ENCODE measurements at places on chromosomes 4 and X.

DNA sequence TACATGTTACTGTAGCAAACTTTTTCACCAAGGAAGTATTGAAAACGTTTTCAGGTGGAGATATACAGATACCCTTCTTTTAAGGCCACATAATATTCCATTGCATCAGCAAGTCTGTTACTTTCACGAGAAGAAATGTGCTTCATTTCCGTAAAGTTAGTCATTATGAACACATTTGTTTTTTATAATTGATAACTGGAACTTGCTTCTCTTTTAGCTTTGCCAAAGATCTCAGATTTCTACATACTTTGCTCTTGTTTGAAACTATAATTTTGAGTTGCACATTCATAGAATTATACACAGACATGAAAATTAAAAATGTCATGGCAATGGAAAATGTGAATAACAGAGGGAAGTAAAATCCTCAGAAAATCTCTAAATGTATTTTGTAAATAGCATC, 128.7 kb upstream of the GIMD1 start:
- no peak for DNase-seq

- no peak for DNase-seq
Observed at GRCh38 chr4:23105759-23106370, 413.1 kb downstream of the GBA3 start.

DNA sequence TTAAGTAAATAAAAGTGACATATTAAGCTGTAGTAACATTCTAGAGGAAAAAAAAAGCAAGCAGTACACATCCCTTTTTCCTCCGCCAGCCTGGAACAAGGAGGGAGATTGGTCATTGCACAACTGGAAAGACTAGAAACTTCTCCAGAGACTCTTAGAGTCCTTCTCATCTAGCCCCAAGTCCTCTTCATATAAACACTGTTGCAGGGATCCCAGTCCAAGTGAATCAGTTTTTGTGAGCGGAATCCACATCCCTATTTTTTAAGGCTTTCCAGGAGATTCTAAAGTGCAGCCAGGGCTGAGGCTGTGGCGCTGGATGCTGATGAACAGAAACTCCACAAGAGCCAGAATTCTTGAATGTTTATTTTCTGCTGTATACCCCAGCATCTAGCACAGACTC, 23.8 kb downstream of the REELD1 start:
- no peak for DNase-seq

DNA sequence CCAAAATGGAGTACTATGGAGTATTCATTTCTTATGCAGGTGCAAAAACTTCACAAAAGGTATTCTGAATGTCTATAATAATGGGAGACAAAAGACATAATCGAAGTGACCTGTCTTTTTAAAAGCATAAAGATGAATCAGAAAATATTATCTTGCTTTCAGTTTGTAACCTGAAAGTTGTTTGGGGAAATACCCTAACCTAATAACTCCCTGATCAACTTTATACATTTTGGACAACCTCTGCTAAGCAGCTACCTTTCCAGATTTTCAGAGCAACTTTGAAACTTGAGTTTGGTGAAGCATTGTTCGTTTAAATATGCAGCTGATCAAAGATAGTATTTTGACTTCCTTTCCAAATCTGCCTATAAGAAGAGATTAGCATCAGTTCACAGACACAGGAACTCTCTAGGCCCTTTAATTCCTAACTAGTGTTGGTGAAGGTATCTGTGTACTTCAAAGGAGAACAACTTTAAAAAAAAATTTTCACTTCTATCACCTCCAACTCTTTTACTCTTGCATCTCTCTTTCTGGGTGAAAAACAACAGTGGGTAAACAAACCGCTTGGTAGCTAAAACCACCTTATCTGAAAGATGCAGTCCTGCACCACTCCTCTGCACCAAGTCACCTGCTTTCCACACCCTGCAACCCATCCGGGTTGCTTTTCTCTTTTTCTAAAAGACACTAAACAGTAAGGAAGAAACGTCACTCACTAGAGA, 26.5 kb downstream of the CD40LG start:
- peak; percentile 54 for DNase-seq

- no peak for DNase-seq
Observed at GRCh38 chrX:2664502-2664901, 26.6 kb upstream of the CD99 start.

GRCh38 chrX:17007134-17007768, 60.8 kb downstream of the REPS2 start:
- no peak for DNase-seq

GRCh38 chr4:74037076-74037955, 1.2 kb downstream of the CXCL3 start:
- no peak for DNase-seq

- no peak for DNase-seq
Observed at GRCh38 chrX:110557864-110558263, 199.2 kb downstream of the RTL9 start.

DNA sequence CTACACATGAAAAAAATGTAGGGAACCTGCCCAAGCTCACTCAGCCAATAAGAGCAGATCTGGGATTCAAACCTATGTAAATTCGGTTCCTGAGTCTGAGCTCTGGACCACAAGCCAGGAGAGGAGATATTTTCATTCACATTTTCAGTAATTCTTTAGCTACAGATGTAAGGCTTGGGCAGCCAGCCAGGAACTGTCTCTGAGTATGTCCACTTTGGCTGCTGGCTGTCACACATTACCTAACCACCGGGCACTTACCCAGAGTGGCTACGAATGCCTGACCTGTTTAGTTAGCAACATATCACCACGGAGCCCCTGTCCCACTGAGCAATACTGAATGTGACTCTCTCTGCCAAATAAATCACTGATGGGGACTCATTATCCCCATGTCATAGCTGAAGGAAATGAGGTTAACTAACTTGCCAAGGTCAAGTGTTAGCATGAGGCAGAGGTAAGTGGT, 15.3 kb downstream of the USP46 start:
- no peak for DNase-seq

- no peak for DNase-seq
Observed at GRCh38 chrX:107736781-107737531, 38.6 kb downstream of the TSC22D3 start.

GRCh38 chr4:158809611-158810486, 41.0 kb downstream of the FNIP2 start:
- DNase-seq = no peak

DNA sequence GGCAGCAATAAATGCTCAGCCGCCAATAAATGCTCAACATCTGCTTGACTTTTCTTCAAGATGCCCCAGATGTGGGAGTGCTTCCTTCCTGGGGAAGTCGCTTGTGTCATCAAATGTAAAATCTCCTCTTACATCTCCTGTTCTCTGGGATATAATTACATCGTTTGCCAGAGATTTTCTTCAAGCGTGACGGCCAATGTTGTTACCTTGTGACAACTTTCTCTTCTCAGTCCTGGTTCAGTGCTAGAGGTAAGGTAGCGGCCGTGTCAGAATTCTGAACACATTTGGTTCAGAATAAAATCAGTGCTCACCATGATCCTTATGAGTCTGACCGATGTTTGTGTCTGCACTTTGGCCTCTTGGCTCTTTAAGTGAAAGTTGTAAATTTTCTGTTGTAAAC, 102.5 kb downstream of the ASMT start:
- DNase-seq = no peak

DNA sequence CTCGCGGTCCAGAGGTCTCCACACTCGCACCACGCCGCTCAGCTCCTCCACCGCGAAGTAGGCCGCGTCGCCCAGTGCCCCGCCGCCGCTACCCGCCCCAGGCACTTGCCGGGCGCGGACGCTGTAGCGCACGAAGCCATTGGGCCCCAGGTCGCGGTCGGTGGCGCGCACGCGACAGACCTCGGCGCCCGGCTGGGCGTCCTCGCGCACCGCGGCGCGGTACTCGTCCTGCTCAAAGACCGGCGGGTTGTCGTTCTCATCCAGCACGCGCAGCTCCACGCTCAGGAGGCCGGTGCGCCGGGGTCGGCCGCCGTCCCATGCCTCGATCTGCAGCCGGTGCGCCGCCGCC, 1.4 kb downstream of the DCHS2 start:
- DNase-seq = no peak

DNA sequence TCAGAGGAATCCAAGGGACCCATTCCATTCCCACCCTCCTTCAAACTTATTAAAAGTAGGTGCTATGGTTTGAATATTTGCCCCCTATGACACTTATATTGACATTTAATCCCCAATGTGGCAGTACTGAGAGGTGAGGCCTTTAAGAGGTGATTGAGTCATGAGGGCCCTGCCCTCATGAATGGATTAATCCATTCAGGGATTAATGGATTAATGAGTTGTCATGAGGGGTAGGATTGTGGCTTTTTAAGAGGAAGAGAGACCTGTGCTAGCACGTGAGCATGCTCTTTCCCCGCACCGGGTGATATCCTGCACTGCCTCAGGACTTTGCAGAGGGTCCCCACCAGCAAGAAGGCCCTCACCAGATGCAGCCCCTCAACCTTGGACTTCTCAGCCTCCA, 50.1 kb downstream of the IRF2 start:
- no peak for DNase-seq

DNA sequence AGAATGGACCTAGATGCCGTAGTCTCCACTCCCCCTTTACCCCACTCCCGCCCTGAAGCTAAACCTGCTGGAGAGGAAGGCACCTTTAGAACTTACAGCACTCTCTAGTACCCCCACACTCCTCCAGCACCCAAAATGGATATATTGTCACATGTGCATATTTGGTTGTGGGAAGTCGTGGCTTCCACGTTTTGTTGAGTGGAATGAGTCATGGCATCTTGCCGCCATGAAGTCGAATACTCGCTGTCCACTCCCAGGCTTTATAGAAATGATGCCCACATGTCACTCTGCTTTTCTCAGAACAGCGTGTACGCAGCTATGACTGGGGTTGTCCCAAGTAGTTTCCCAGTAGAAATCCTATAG, 545 bp downstream of the ABCE1 start:
- DNase-seq = no peak

DNA sequence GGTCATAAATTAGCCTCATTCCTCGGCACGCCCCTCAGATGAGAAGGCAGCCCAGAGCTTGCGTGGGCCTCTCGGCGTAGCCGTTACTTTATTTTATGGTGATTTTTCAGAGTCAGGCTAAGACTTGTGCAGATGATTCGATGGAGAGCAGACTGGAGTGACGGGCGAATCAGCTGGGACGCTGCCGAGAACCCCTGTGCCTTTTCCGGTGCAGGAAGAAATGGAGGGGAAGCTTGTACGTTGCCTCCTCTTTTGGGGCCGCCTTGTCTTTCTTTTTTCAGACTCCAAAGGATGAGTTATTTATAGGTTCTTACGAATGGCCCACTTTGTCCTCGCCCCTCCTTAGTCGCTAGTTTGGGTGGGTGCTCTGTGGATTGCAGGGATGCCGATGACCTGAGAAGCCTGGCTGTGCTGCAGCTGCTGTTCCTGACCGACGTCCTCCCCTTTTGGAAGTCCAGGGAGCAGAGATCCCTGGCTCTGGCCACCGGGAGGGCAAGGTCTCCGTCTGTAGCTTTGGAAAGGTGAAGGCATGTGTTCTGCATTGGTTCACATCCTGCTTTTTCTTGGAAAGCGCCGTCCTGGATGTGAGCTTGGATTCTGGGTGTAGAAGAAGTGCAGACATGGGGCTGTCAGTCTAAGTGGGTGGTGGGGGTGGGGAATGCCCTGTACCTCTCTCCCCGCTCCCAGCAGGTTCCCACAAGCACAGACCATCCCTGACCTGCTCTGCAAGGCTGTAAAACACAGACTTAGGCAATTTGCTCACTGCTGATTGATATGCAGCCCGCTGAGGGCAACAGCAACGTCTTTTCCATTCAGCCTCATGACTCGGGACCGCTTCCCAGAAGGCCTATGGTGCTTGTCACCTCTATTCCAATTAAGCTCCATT, 9.3 kb downstream of the SORCS2 start:
- DNase-seq = no peak

- DNase-seq = no peak
Observed at GRCh38 chr4:72340803-72341431, 228.1 kb downstream of the ADAMTS3 start.

DNA sequence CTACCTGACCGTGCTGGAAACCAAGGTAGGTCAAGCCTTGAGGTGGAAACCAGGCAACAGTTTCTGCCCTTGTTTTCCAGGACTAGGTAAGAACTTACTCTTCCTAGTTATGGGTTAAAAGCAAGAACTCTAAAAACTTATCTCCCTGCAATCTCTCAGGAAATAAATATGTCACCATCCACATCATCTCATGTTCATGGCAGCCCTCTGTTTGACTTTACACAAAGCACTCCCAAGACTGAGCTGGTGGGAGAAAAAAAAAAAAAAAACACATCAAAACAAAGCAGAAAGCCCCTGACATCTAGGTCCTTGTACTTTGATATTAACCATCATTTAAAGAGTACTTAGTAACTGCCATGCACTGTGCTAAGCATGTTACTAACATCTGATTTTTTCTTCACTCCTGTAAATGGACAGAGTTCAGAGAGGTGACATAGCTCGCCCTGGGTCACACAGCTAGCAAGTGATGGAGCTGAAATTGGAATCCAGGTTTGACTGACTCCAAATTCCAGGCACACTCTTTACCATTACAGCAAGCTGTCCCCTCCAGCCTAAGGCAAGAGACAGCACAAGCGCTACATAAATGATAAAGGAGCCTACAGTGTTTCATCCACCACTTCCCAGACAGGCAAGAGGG, 102.8 kb upstream of the NOCT start:
- no peak for DNase-seq

GRCh38 chr4:127631420-127631819, 1.3 kb upstream of the INTU start:
- no peak for DNase-seq
